Activated T-helper 1 cell treated with anti-CD3 and anti-CD28 coated beads, Interleukin-12 subunit alpha, Interleukin-12 subunit beta, Interleukin-2, Interleukin-4 antibody, amounts not matched to agents 30 ng/mL and 10 ng/mL and 1 ng/mL, durations not matched to agents 14 hours and 24 hours and 36 hours (primary cell): ENCODE measurements at places on chromosomes 3 and 15. TPM values are rescaled to one million over a fixed set of nuclear protein-coding genes. Genes with fewer than 3 reads are reported as not detected.

DNA sequence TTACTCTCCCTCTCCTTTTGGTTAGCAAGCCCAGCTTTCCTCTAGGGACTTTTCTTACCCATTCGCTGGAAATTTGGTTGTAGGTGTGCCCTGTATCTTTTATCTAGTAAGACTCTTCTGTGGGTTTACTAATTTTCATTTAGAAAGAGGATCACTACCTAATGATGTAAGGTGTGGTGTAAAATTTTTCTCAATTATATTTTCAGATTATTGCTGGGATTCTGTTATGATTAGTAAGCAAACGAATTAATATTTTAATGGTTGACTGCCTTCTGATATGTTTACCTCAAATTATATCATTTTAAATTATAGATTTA lies 28.5 kb downstream of the PLCL2 start:
- no peak for DNase-seq
- peaks cover 17% of the 10 kb centered on the region for H3K36me3 ChIP-seq
- no peak overlapping the region for H3K27ac ChIP-seq

DNA sequence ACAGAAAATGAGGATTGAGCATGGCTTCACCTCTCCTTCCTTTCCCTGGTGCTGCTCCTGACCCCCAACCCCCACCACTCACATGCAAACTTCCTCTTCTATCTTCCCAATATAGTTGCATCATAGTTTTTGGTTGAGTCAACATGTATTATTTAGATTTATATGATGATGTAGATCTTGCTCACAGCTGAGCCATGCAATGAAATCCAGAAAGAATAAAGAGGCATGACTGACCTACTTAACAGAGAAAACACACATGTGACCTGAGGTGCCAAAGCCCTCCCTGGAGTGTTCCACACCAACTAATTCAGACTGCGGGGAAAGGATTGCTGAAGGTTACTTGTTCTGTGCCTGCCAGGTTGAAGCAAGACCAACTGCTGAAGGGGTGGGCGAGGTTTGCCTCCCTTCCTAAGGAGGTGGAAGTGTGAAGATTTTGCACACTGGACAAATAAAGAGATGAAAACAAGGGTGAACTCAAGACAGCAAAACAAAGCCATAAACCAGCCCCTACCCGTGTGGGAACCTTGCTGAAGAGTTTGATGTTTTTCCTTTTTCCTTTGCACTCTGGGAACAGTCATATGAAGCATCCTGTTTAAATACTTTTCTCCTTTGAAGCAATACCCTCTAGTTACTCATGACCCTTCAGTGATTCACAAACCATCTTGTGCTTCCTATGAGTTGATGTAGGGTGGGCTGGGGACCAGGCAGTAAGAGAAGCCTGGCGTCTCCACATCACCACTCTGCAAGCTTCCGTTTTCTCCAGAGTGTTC lies 155.2 kb upstream of the UBE2E1 start:
- peaks cover 8% of the 10 kb centered on the region for H3K4me1 ChIP-seq
- no peak overlapping the region for H3K27ac ChIP-seq
- H3K36me3 ChIP-seq, result no peaks in the 10 kb centered on the region
- no peak for DNase-seq
- H3K4me3 ChIP-seq, result no peak overlapping the region

GRCh38 chr3:165404357-165405027 lies 208.3 kb upstream of the SLITRK3 start:
- no peaks in the 10 kb centered on the region for H3K4me1 ChIP-seq
- no peak overlapping the region for H3K4me3 ChIP-seq
- no peak overlapping the region for H3K27ac ChIP-seq
- no peaks in the 10 kb centered on the region for H3K36me3 ChIP-seq
- no peaks in the 10 kb centered on the region for H3K27me3 ChIP-seq
- DNase-seq, result no peak

Gene PLIN1
- total RNA-seq, result not detected in 2 replicates

GRCh38 chr3:183449391-183449790 lies 21.0 kb upstream of the MCF2L2 start:
- peaks cover 4% of the 10 kb centered on the region for H3K36me3 ChIP-seq
- no peak overlapping the region for H3K27ac ChIP-seq
- no peak overlapping the region for H3K4me3 ChIP-seq
- H3K27me3 ChIP-seq, result peaks cover 4% of the 10 kb centered on the region
- H3K4me1 ChIP-seq, result peaks cover 22% of the 10 kb centered on the region

Gene SLC24A5
- not detected in 2 replicates for total RNA-seq

Gene ST3GAL6
- total RNA-seq, result 0.44 and 0.83 TPM in 2 replicates

- peaks cover 8% of the 10 kb centered on the region for H3K27me3 ChIP-seq
- DNase-seq, result no peak
- H3K36me3 ChIP-seq, result no peaks in the 10 kb centered on the region
- H3K4me1 ChIP-seq, result peaks cover 12% of the 10 kb centered on the region
These were observed 58.4 kb upstream of the ARL8B start for GRCh38 chr3:5063724-5064123.

- H3K4me3 ChIP-seq, result no peak overlapping the region
- H3K27me3 ChIP-seq, result peaks cover 12% of the 10 kb centered on the region
- no peaks in the 10 kb centered on the region for H3K4me1 ChIP-seq
- H3K36me3 ChIP-seq, result no peaks in the 10 kb centered on the region
- H3K27ac ChIP-seq, result no peak overlapping the region
These were observed 193.8 kb upstream of the RGMA start for GRCh38 chr15:93282808-93283207.

DNA sequence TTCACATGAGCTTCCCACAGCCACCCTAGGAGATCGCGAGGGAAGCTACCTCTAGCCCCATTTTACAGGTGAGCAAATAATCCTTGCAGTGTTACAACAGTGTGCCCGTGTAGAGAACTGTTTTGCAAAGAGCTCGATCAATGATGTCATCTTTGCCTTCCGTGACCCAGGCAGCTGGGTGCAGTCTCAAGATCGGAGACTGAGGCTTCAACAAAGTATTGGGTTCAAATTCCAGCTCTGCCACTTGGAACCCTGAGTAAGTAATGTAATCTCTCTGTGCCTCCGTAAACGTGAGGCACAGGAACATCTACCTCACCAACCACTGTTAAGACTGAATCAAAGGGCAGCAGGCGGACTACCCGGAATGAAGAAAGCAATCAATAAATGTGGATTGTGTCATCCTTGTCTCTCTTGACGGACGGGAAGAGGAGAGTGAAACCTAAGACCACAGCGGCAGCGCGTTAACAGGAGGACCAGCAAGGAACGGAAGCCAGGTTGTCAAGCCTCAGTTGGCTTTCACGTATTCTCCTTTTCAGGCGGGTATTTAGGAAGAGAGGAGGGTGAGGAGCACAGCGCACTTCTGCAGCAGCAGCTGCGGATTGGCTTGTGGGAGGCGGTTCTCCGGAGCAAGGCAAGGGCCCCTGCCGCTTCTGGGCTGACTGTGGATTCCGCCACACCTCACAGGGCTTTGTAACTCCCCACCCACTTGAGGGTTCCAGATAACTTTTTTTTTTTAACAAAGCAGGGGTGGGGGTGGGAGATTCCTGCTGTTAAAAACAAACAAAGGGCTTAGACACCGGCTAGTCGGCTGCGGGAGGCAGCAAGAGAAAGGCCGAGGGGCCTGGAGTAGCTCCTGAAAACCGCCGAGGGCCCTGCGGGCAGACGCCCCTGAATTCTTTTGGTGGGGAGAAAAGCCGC lies 1.5 kb upstream of the SMAD3 start:
- H3K27ac ChIP-seq, result peak overlapping the region; percentile 76
- H3K4me3 ChIP-seq, result peak overlapping the region; percentile 66
- peaks cover 54% of the 10 kb centered on the region for H3K4me1 ChIP-seq
- peak; percentile 28 for DNase-seq
- H3K36me3 ChIP-seq, result peaks cover 14% of the 10 kb centered on the region

GRCh38 chr3:43379343-43379742 lies 93.0 kb downstream of the SNRK start:
- no peaks in the 10 kb centered on the region for H3K36me3 ChIP-seq
- H3K27me3 ChIP-seq, result peaks cover 4% of the 10 kb centered on the region
- H3K27ac ChIP-seq, result no peak overlapping the region
- no peak for DNase-seq
